Activated effector memory CD4-positive, alpha-beta T cell treated with Interleukin-2 at 50 U/mL for 16 hours (primary cell): ENCODE measurements at places on chromosomes 6 and 20.
A peak's percentile ranks its signal among the peaks of the same experiment; 100 is the strongest.

- peak; percentile 19 for DNase-seq
Measured at GRCh38 chr6:14452567-14453527, 335.3 kb downstream of the CD83 start.

GRCh38 chr6:107634324-107635056 lies 144.6 kb downstream of the SOBP start:
- DNase-seq: no peak

- no peak for DNase-seq
Measured at GRCh38 chr20:41064377-41064776, 35.8 kb downstream of the TOP1 start.

DNA sequence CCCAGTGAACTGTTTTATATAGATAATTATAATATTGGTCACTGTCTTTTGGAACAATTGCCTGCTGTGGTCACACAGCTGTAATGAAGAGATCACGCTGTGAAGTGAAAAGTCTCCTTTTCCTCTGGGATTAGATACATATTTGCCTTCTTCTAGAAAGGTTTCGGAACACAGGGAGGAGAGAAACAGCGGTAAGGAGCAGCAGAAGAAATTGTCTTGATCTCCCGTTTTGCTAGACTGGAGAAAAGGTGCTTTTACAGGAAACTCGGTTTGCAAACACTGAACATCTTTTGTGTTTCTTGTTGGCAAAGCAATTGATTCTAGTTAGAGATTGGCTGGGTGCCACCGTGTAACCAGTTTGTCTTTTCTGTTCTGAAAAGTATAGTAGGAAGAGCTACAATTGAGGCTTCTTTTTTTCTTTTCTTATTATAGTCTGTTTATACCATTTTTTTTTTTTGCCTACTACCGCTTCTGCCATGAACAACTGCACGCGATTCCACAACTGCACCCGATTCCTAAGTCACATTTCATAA lies 404.1 kb upstream of the ID4 start:
- DNase-seq: no peak

- no peak for DNase-seq
Measured at GRCh38 chr6:150036081-150036480, 10.7 kb upstream of the RAET1L start.

- DNase-seq: no peak
Measured at GRCh38 chr6:89924231-89924630, 30.0 kb downstream of the GJA10 start.

GRCh38 chr6:113691260-113691656 lies 165.9 kb upstream of the MARCKS start:
- no peak for DNase-seq

GRCh38 chr6:107616775-107617174 lies 126.9 kb downstream of the SOBP start:
- DNase-seq: no peak

DNA sequence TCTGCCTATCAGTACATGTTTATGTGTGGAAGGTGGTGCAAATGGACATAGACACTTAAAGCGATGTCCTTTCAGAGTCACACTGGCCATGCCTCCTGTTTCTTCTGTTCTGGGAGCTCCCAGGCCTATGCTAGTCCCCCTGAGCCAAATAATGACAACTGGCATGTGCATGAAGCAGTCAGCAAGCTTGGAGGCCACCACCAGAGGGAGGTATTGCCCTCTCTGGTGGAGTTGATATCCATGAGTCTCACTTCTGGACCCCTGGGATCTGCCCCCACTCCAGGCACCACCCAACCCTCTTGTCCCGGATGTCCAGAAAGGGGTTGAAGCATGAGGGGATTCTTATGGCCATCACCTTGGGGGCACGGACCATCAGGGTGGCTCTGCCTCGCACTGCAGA lies 172.2 kb downstream of the AIG1 start:
- DNase-seq: no peak

DNA sequence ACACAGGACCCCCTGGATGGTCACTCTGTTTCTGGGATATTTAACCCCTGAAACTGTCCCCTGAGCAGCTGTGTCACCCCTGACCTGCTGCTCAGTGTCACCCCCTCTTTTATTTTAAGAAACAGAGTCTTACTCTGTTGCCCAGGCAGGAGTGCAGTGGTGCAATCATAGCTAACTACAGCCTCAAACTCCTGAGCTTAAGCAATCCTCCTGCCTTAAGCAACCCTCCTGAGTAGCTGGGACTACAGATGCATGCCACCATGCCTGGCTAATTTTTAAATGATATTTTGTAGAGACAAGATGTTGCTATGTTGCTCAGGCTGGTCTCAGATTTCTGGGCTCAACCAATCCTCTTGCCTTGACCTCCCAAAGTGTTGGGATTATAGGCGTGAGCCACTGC lies 21.5 kb upstream of the GTSF1L start:
- DNase-seq: no peak

GRCh38 chr6:103895136-103895535 lies 964.6 kb downstream of the HACE1 start:
- DNase-seq: no peak

DNA sequence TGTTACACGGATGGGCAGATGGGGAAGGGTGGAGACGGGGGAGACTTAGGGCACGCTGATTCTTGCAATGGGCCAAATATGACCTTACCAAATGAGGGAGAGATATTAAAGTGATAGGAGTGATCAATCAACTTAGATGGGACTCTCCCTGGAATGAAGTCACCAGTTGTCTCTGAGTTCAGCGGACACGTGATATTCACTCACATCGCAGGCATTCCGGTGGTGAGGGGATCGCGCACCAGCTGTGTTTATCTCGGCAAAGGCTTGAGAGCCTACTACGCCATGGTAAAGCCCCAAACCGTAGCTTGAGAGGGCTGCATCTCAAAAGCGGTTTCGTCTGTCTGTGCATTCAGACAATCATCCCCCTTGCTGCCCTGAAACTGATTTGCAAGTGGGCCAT lies 5.5 kb downstream of the BMP7 start:
- no peak for DNase-seq

DNA sequence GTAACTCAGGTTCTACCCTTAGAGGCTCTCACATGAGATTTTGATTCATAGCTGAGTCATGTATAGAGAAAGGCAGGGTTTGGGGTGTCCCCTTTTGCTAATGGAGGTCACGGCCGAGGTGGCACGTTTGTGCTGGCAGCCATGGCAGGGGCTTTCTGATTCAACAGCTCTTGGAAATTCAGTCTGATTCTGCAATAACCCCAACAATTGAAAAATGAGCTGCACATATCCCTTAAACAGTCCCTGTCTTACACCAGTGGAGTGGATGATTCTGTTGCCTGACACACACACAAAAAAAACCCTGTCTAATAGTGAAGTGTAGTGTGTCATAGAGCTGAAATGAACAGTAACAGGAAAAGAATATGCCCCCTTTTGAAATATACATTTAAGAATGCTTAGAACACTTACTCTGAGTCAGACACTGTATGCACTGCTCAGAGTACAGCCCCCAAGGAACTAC lies 40.4 kb upstream of the ARG1 start:
- no peak for DNase-seq

DNA sequence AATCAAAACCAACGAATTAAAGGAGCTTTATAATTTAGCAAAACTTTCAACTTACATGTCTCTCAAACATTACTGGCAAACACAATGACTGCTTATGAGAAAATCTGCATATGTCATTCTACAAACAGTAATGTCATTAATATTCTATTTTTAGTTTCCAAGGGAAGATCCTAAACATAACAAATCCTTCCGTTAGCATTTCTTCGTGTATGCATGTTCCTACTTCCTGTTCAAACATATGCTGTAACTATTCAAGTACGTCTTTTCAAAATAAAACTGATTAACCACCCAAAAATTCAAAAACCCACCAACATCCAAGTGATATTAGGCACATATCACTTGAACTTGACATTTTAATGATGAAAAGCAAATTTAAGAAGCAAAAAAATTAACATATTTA lies 131.3 kb downstream of the HACE1 start:
- DNase-seq: no peak

DNA sequence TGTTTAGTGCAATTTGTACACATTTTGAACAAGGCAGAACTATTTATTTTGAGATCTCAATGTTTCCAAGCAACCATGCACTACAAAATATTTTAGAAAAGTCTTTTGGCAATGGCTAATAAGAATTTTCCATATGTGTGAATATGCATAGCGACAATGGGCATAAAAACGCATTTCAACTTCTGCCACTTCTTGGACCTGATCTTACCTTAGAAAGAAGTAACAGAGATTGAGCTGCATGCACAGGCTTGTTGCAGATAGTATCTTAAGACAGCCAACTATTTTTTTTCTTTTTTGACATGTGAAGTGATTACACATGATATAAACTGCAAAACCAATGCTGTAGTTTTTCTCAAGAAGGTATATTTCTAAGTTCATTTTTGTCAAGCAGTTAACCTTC lies 210.4 kb upstream of the PHACTR1 start:
- no peak for DNase-seq

- no peak for DNase-seq
Measured at GRCh38 chr6:43747784-43748183, 22.2 kb upstream of the VEGFA start.

- DNase-seq: no peak
Measured at GRCh38 chr20:35934050-35934449, 20.3 kb downstream of the SCAND1 start.

DNA sequence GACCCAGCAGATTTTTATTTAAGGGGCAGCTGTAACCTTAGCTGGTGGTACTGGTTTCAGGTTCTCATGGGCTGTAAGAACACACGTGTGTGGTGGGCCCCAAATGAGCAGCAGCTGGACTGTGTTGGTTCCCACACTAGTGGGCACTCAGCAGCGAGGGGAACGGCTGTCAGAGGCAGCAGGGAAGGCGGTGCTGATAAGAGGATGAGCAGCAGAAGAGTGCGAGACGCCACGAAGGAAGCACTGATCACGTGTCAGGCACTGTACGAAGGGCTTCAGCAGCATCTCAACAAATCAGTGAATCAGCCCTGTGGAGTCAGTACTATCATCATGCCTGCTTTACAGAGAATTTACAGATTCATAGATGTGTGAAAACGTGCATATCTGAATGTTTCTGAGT lies 41.0 kb upstream of the EMILIN3 start:
- no peak for DNase-seq

DNA sequence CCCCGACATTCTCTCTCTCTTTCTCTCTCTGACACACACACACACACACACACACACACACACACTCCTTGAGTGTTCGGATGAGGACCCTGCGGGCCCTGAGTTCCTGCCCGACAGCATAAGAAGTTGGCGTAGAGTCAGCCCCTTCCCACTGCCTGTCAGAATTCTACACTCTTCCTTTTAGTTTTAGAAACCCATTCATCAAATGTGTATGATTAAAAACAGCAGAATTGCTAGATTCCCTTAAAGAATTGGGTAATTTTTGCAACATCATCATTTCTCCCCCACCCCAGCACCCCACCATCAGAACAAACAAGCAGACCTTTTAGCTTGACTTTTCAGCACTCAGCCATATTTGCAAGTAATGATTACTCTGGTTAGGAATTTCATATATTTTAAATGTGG lies 322.8 kb downstream of the FARS2 start:
- no peak for DNase-seq

DNA sequence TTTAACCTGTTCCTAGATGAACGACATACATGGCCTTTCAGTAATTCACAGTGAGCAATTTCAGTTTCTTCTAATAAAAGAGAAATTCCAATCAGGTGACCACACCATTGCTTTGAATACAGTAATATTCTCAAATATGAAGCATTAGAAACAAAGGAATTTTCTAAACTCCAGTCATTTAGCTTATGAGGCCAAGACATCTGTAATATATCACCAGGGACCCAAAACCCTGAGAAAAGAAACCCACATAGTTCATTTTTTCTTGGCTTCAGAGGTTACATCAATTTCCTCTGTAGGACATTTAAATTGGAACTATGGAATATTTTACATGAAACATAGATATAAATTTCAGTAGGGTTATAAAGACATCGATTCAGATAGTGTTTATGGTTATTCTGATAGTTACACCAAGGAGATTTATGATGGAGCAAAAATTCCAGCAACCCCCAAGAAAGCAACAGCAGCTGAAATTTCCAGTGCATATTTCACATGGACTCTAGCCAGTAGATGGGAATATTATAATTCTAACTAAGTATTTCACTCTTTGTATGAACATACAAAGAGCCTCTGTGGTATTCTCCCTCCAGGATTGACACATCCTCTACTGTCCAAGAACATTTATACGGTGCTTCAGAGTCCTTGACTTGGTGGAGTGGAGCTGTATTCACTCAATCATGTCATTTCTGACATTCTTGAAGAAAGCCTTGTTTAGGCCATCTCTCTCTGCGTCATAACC lies 82.9 kb downstream of the ADGRG6 start:
- no peak for DNase-seq

GRCh38 chr6:161487694-161488093 lies 213.8 kb upstream of the AGPAT4 start:
- no peak for DNase-seq

DNA sequence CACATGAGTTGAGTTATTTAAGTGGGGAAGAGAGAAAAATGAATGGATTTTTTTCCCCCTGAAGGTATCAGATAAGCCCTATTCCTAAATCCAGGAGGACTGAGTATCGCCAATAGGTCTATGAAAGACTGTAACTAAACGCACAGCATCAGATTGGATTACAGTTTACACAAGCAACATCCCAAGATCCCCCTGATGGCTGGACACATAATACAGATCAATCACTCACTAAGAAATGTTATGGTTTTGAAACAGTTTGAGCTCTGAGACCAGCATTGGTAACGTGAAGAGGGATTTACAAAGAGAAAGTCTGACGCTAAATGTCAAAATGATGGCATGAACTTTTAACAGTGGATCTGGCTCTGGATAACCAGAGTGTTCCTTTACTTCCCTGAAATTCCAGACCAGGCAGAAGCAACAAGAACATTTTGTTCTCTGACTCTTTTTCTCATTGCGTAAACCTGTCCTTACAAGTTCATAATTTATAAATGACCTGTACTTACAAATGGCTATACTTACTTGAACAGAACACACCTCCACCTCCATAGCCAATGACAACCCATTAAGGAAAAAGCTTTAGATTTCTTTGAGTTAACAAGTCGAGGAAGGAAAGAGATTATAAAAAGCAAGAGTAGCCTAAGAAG lies 131.8 kb upstream of the BEND3 start:
- DNase-seq: no peak

- DNase-seq: no peak
Measured at GRCh38 chr6:105324386-105324950, 78.4 kb downstream of the PREP start.

DNA sequence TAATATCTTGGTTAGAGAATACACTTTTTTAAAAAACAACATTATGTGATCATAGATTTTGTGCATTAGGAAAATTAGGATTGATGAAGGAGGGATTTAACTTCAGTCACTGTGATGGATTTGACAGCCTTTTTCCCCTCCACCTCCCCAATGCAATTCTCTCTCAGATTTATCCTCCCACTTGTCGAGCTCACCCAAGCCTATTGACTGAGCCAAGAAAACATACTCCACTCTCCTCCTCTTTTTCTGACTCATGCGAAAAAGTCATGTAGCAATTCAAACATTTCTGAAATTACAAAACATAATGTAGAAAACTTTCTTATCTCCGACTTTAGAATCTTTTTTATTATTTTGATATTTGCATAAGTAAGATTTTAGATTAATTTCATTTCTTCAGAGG lies 24.1 kb downstream of the KLHL32 start:
- DNase-seq: no peak
